ENCODE measurements at places on chromosomes 1 and 21.

DNA sequence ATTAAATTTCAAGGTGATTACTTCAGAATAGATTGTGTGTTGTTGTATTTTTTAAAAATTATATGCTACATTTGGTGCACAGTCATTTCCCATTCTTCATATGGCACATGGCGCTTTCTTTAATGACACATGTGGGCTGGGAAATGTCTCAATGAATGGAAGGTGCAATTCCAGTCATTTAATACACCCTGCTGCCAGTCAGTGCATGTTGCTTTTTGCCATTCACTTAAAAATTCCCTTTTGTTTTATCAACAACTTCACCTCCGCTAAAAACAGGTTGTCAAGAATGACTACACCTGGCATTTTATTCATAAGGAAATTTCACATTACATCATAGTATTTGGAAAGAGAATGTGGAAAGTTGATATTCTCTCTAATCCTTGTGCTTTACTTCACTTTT is 716.4 kb upstream of the ADAMTS5 start:
- peak; percentile 73 for ATAC-seq

DNA sequence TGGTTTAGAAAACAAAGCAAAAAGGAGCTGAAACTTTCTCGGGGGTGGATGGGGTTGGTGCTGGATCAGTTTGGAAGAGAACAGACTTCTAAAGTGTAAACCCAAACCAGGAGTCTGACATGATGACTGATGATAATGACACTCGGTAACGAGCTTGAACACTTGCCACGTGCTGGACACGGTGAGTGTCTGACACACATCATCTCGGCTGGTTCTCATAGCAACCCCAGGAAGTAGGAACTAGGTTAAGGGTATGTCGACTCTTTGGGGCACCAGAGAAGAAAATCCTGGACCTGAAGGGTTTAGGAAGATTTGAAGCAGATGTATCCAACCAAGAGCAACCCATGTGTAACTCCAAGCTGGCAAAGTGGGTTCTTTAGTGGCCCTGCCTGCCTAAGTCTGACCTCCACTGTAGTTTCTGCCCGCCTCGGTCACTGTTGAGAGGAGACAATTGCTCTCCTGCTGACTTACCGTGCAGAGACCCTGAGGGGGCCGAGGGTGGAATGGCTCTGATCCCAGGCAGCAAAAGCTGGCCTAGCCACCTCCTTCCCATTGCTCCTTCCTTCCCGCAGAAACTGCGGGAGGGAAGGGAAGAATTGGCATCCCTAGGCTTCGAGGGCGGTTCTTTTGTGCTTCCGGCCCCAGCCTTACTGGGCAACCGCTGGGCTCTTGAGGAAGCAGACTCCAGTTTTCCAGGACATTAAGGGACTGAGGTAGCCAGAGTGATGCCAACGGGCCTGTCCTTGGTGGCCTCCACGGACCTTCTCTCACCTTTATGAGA is 156.0 kb downstream of the TOMM20 start:
- ATAC-seq, result no peak

DNA sequence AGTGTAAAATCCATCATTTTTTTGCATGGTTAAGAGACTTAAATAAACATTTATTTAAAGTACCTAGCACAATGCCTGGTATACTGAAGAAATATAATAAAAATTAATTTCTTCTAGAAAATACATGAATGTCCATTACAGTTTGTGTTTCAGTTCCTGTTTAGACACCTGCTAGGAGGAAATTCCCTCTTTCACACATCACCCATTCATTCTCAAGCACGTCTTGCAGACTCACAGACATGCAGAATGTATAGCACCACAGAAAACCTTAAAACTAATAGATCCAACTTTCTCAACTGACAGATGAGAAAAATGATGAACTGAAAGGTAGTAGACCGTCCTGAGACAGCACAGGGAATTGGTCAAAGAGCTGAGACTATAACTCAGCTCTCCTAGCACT is 172.2 kb upstream of the C8B start:
- no peak for ATAC-seq

- no peak for ATAC-seq
These were observed 9.0 kb downstream of the TSACC start for GRCh38 chr1:156347331-156347730.

- no peak for ATAC-seq
These were observed 8.4 kb upstream of the SLC19A1 start for GRCh38 chr21:45550522-45551210.
